Fibroblast of gingiva (primary cell): ENCODE measurements at places on chromosomes 7 and 10.

DNA sequence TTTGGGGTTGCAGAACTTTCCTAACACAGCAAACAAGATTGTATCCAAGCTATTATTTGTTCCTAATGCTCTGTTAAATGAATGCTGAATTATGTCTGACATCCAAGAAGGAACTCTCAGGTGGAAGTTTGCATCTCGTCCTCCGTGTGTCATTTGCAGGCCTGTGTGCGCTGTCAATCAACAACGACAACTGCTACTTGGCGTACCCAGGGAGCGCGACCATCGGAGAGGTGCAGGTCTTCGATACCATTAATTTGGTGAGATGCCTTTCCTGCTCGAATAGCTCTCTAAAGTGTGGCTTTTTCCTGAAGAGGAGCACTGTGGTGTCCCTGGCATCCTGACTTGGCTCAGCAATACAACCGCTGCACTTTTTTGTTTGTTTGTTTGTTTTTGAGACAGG lies 26.9 kb downstream of the WIPI2 start:
- no peak for DNase-seq

DNA sequence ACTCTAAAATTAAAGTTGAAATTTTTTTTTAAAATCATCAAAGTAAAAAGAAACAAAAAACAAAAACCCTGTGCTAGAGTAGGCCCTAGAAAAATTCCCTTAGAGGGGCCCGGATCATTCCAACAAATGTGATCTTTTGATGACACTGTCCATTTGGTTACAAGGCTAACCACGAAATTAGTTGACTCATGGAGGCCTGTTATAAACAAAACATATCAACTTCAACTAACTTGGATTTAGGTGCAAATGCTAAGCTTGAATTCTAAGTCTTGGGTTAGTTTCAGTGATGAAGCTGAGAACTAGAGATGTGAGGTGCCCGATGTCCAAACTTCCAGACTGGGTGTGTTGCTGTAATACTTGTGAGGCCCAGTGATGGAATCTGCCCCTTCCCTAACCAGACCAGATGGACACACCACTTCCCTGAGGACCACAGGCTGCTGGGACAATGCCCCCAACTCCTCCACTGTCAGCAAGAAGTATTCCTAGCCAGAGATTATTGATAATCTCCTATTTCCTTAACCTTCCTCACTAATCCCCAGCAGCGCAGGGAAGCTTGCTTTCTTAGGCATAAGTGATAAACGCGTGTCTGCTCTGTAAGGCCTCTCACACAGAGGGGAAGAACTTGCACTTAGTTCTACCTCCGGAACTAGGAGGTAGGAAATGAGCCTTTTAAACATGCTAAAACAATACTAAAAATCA lies 108.7 kb downstream of the RAPGEF5 start:
- no peak for DNase-seq

DNA sequence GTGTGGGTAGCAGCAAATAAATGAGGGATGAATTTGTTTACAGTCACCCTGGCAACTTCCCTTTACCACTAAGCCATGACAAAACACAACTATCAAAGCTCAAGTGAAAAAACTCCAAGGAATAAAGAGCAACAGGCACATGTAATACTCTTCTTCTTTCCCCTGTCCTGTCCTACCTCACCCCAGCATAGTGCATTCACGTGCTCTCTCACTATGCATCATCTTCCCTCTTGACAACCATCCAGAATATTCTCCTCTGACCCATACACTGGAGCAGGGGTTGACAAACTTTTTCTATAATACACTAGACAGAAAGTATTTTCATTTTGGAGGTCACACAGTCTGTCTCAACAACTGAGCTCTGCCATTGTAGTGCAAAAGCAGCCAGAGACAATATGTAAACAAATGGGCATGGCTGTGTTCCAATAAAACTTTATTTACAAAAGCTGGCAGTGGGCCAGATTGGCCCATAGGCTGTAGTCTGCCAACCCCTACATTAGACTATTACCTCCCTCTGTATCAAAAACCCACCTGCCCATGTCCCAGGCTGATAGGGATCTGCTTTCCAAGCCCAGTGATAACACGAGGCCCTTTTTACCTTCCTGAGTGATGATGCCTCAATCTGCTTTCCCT lies 354.5 kb downstream of the FGFR2 start:
- no peak for DNase-seq

DNA sequence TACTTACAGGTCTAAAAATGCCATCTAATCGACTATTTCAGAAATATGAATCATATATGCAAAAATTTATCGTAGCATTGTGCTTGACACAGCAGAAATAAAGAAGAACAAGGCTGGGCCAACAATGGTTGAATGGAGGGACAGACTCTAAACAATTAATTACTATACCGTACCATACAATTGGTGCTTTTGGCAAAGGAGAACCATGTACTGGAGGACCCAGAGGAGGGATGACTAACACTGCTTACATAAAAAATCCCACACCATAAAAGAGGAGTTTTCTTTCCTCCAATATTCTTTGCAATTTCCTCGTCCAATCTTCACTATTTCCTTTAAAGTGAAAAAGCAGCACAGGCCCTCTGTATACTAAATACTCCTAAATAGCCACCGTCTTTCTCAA lies 94.1 kb downstream of the SGMS1 start:
- no peak for DNase-seq

- DNase-seq, result no peak
These were observed 488.0 kb upstream of the STEAP1 start for GRCh38 chr7:89666136-89666835.

GRCh38 chr10:132305654-132306342 lies 2.0 kb downstream of the STK32C start:
- no peak for DNase-seq

DNA sequence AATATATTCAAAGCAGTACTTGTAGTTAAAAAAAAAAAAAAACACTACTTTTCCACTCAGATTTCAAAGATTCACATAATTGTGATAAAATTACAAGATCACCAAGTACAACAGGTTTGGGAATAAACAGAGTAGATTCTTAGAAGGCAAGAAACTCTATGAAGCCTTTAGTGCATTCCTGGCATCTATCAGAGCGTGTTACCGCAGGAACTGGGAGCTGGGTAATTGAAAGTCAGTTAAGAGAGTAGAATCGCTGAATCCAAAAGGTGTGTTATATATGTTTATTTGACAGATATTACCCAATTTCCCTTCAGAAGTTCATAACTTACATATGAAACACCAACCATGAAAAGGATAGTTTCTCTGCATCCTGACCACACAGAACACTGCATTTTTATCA lies 159.2 kb upstream of the PLXNA4 start:
- no peak for DNase-seq

DNA sequence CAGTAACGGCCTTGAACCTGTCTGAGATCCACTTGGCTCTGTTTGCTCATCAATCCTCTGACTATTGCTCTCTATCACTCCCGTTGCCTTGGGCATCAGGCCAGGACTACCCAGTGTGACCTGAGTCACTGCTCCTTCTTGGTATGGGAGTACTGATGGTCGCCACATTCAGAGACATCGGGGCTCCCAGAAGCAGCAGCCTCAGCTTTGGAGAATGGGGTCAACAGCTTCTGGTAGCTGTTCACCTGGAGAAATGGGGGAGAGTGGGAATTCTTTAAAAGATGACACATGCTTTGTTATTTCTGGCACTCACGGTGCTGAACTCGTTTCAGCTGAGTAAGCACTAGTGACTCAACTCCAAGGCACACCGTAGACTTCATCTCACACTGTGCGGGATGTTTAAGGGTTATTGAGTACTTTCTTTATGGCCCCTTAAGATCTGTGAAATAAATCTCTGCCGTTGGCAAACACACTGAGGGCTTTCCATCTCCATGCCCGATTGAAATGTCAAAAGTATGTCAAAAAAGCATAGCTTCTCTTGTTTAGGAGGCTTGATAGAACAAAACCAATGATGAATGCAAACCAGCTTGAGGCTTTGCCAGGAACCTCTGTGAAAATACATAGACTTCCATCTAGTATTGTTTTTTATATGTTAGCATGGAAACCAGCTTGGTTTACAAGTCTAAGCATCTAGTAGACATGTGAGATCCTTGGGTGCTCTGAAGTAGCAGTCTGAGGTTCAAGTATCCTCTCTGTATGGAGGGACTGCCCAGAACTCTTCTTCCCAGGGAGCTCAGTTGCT lies 333.1 kb downstream of the CXCL12 start:
- DNase-seq, result no peak

DNA sequence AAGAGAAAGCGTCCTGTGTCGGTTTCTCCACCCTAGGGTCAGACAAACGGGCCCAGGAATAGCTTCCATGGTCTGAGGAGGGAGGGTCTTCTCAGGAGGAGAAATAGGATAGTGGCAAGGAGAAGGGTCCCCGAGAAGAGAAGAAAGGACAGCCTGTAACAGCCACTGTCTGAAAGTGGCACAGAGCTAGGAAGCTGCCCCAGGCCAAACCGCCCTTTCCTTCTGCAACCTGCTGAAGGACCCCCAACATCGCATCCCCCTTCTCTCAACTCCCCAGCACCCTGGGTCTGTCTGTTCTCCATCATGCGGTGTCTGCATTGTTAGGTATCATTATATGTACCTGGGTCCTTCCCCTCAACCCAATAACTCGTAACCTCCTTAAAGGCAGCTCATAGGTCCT lies 47.1 kb downstream of the COL17A1 start:
- DNase-seq, result no peak

- no peak for DNase-seq
These were observed 150.1 kb upstream of the NPS start for GRCh38 chr10:127398971-127399365.

DNA sequence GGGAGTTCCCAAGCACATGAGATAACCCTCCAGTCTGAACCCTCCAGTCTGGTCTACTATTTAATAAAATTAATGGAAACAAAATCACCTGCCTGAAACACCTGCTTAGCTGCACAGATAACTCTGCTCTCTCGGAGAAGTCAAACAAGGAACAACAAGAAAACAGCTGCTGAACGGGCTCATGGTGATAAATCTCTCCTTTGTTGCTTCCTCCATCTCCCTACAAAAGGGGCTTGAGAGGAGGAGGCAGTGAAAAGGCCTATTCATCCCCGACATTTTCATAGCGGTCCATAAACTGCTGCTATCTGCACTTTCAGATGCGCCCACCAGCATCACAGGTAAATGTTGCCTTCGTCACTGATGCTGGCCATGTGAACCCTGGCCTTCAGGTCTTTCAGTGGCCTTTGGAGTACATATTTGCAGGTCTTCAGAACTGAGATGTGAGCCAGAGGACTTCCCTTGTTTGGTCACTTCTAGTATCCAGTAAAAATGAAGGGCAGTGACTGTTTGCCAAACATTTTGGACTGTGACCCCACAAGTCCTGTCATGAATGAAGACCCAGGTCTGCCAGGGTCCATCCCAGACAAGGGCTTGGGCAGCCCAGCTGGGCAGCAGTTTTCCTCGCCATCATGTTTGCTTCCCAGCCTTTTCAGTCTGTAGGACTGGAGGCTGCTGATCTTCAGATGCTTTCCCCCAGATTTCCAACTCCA lies 15.9 kb downstream of the FKBP6 start:
- DNase-seq, result no peak

DNA sequence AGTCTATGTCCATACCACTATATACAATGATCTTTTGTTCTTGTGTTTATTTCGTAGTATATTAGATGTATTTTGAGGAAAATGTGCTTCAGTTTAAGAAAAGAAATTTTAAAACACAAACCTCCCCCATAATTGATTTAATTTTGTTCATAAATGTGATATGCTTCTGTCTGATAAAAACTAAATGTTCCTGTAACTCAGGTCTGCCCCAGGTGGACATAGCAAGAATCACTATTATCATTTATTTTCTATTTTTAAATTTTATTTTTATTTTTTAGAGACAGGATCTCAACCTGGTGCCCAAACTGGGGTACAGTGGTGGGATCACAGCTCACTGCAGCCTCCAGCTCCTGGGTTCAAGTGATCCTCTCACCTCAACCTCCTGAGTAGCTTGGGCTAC lies 43.2 kb downstream of the BEND7 start:
- DNase-seq, result no peak

GRCh38 chr7:112550468-112551060 lies 69.8 kb downstream of the LSMEM1 start:
- peak; percentile 58 for DNase-seq

DNA sequence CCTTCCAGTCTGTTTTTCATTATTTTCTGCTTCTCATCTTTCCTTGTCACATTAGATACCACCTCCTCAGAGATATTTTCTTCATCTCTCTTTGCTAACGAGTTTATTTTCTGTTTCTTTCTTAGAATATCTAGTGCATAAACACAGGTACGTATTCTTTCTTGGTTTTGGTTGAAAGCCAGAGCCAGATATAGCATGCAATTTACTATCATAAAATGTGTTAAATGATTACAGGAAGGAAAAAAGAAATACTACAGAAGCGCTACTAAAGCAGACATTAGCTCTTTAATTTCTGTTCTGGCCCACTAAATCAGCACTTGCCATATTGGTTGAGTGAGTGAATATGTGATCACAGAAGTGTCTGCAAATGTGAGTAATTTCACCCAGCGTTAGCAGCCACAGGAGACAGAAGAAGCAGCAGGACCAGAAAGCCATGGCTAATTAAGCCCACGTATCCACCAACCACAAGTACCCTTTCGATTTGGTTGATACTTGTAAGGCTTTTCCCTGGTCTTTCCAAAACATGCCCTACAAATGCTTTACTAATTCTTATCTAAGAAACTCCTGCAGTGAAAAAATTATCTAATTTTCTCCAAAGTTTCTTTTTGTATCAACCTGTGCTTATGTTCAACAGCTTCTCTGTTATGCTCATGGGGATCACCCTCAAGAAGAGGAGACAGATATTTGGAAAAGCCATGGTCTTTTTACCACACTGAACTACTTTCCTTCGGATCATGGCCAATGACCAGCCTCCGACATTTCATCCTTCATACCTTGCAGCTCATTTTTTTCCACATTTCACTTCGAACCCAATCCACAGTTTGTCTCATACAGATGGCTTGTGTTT lies 23.1 kb upstream of the MACC1 start:
- DNase-seq, result no peak
